ENCODE measurements at places on chromosomes 2 and 18.

GRCh38 chr2:113175042-113175628, 1.4 kb downstream of the PSD4 start:
- DNase-seq, result peak; percentile 73

DNA sequence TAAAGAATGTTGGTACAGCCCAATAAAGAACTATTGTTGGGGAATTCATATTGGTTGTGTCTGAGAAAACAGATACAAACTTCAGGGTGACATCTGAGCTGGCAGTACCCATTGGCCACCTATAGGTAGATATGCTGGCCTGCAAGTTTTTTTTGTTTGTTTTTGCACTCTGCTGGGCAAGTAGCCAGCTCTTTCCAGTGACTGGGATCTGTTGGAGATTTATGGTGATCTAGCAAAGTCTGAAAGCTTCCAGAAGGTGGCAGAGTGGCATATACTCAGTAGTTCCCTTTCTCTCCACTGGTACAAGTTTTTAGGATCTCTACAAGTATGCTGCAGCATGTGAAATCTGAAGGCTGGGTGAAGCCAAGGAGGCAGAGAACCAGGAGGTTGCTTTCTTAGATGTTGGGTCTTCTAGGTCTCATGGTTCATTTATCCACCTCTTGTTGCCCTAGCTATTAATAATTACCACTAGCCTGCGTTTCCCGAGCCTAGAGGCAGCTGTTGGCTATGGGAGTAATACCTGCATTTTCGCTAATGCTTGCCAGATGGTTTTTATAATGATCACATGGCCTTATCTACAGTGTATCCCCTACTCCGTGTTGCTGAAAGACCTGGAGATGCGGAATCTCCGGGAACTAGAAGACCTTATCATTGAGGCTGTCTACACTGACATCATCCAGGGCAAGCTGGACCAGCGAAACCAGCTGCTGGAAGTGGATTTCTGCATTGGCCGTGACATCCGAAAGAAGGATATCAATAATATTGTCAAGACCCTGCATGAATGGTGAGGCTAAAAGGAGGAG, 9.5 kb downstream of the COPS7B start:
- DNase-seq, result no peak

GRCh38 chr2:101986376-101986775, 5.4 kb upstream of the IL1R2 start:
- no peak for DNase-seq

- DNase-seq, result no peak
Observed at GRCh38 chr2:207930747-207931146, 94.6 kb downstream of the PLEKHM3 start.

DNA sequence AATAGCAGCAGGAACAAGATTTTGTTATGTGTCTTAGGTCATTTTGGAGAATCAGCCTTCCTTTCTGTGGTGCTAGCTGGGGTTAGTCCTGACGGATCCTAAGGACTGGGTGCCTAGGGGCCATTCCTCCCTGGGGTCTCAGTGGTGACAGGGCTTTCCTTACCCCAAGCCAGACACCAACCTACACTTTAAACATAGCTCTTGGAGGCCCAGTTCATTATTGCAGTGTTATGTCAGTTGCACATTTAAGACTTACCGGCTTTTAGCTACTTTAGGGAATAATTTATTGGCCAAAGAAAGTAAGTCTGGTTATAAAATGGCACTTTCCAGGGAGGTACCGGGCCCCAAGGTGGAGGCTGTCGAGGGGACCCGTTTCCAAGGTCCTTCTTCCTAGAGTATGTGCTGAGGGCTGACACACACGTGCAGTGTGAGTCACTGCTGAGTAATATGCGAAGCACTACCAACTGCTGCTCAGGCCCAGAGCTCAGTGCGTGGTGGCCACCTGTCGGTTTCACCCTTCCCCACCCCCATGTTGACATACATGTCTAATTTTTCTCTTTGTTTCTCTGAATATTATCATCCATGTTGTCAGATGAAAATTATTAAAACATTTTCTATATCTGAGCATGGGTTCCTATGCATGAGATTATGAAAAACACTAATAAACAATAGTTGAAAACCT, 37.0 kb upstream of the GRHL1 start:
- DNase-seq, result no peak
